Activated T-cell treated with anti-CD3 and anti-CD28 coated beads for 24 hours (primary cell): ENCODE measurements at places on chromosomes 6 and 20.

- no peak for DNase-seq
Observed at GRCh38 chr6:107894809-107895396, 63.1 kb downstream of the SEC63 start.

- DNase-seq = no peak
Observed at GRCh38 chr20:50642288-50642803, 49.0 kb downstream of the RIPOR3 start.

DNA sequence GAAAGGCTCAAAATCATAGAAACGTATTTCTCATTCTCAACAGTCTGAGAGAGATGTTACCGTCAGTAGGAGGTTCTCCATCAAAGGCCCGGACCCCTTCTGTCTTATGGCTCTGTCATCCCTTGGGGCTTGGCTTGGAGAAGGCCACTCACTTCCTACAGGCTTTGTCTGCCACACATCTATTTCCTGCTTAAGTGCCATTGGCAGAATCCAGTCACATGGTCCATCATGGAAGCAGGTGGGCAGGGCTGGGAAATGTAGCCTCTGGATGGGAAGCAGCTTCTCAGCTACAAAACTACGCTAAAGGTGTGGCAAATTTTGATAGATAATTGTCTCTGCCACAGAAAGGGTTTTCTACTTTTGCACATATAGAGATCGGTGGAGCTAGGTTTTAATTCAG is 12.6 kb upstream of the ZFP64 start:
- no peak for DNase-seq

GRCh38 chr6:121590438-121590837 is 155.0 kb downstream of the GJA1 start:
- DNase-seq = no peak

- no peak for DNase-seq
Observed at GRCh38 chr6:87588756-87589407, 905 bp downstream of the RARS2 start.

GRCh38 chr6:5201271-5201670 is 59.5 kb downstream of the LYRM4 start:
- DNase-seq = no peak

GRCh38 chr6:6436366-6436765 is 115.9 kb upstream of the F13A1 start:
- no peak for DNase-seq

GRCh38 chr6:125149256-125150144 is 4.1 kb upstream of the TPD52L1 start:
- DNase-seq = no peak

DNA sequence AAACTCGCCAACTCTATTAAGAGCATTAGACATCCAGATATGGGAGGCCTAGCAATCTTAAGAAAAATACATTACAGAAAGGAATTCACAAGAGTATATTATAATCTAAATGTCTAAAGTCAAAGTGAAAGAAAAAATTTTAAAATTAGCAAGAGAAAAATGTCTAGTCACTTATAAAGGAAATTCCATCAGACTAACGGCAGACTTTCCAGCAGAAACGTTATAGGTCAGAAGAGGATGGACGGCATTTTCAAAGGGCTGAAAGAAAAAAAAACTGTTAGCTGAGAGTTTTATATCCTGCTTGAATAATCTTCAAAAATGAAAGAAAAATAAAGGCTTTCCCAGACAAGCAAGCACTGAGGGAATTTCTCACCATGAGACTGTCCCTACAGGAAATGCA is 269.0 kb downstream of the HDGFL1 start:
- no peak for DNase-seq

GRCh38 chr6:113782636-113783035 is 74.5 kb upstream of the MARCKS start:
- DNase-seq = no peak

DNA sequence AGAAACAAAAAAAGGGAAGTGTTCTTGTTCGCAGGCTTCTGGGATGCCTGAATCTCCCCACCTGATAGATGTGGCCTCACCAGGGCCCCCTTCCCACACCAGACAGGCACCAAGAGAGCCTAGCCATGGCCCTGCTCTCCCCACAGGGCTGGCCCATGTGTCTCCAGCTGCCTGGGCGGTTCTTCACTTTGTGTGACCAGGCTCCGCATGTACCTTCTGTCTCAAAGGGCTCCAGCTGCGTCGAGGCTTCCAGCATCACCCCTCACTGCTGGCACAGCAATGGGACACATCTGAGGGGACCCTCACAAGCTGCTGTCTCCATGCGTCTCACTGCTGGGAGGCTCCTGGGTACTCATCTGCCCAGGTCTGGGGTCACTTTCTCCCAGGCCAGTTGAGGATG is 362.9 kb downstream of the ZFAND3 start:
- no peak for DNase-seq

GRCh38 chr20:18721551-18722115 is 92.0 kb upstream of the SCP2D1 start:
- no peak for DNase-seq

- DNase-seq = no peak
Observed at GRCh38 chr20:53306192-53306805, 287.3 kb downstream of the ZNF217 start.

- no peak for DNase-seq
Observed at GRCh38 chr6:128310451-128310850, 209.9 kb downstream of the PTPRK start.

DNA sequence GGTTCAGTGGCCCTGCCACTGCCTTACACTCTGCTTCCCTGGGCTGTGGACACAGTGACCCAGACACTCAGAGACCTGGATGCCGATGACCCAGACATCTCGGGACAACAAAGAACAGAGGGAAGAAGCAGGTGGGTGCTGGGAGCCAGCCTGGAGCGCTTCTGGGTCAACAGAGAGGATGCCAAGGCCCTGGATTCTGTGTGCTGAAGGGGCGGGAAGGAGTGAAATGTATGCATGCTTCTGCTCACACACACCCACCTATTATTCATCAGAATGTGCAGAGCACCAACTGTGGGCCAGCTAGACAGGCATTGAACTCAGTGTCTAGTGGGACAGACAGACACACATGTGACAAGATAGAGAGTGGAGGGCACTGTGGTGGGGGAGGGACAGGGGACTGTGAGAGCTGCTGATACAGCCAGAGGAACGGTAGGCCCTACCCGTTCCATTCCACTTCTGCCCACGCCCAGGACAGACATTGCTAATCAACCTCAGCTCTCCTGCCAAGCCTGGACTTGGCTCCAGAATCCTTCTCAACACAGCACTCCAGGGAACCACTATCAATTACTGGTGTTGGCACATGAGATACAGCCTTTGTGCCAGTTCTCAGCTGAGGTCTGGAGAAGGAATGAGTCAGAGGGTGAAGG is 20.2 kb downstream of the KCNK15 start:
- DNase-seq = no peak

DNA sequence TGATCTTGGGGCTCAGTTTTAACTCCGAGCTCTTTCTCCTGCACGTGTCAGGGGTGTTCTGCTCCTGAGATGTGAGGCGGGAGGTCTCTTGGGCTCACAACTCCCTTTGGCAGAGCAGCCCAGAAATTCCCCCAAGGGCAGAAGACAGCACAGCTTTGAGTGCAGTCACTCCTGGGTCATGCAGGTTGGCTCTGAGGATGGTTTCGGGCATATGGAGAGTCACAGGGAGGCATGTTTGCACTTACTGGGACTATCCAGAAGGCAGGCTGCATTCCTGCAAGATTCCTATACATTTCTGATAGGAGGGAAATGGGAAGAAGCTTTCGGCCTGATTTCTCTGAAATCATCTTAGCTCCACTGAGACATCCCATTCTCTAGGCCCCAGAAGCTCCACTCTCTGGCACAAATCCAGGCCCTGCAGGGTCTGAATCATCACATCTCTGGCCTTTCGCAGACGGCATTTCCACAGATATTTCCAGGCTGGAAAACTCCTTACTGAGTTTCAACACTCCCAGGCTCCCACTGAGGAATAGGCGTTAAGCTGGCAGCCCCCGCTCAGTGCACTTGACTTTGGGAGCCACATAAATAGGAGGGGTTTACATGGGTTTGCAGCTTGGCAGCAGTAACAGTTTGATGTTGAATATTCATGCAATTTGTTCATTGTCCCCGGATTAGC is 39.7 kb downstream of the AGPAT4 start:
- no peak for DNase-seq

DNA sequence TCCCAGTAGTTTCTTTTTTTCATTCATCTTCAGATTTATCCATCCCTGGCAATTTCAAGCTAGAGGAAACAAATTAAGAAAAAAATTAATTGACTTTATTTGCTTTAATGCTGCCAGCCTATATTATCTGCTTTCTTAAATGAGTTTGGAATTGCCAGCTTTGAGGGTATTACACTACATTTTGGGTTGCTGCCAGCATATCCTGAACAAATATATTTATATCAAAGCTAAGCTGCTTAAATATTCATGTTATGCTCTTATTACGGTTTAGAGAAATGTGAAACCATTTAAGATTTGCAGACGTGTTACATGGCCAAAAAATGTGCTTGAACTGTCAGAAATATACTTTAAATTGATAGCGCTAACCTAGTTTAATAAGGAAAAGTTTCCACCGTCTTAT is 59.7 kb downstream of the GRIK2 start:
- no peak for DNase-seq

- no peak for DNase-seq
Observed at GRCh38 chr20:11995805-11996567, 78.3 kb downstream of the BTBD3 start.

- DNase-seq = no peak
Observed at GRCh38 chr20:7291323-7291943, 523.9 kb downstream of the BMP2 start.

GRCh38 chr6:168524571-168525001 is 83.6 kb downstream of the SMOC2 start:
- DNase-seq = no peak

- DNase-seq = no peak
Observed at GRCh38 chr6:127748290-127748689, 152.6 kb downstream of the THEMIS start.

- no peak for DNase-seq
Observed at GRCh38 chr6:32937230-32937633, 3.6 kb downstream of the HLA-DMB start.

- DNase-seq = no peak
Observed at GRCh38 chr6:24797596-24798216, 1.0 kb downstream of the ARMH2 start.

GRCh38 chr6:103335412-103335811 is 1524.3 kb downstream of the HACE1 start:
- DNase-seq = no peak

- no peak for DNase-seq
Observed at GRCh38 chr6:90131614-90132423, 164.8 kb downstream of the BACH2 start.

- DNase-seq = no peak
Observed at GRCh38 chr6:2663123-2663522, 87.6 kb downstream of the MYLK4 start.

DNA sequence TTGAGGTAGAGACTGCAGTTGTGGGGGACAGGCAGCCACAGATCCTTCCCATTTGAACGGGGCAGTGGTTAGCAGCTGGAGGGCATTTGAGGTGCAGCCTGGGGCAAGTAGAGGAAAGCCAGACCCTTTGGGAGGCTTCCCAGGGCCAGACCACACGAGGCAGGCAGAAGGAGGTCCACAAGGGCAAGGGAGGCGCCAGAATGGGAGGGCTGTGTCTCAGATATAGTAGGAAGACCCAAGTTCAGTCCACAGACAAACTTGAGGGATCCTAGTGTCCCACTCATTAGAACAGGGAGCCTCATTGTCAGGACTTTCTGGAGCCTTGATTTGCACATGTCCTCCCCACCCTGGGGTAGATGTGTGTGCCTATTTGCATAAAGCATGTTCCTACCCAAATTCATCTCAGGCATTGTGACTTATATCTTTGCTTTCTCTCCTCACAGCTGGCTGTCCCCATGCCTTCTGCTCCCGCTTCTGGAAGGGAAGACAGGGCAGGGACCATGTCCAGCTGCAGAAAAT is 166.0 kb downstream of the VEGFA start:
- DNase-seq = no peak

- DNase-seq = no peak
Observed at GRCh38 chr6:44180406-44180805, 21.8 kb downstream of the CAPN11 start.

DNA sequence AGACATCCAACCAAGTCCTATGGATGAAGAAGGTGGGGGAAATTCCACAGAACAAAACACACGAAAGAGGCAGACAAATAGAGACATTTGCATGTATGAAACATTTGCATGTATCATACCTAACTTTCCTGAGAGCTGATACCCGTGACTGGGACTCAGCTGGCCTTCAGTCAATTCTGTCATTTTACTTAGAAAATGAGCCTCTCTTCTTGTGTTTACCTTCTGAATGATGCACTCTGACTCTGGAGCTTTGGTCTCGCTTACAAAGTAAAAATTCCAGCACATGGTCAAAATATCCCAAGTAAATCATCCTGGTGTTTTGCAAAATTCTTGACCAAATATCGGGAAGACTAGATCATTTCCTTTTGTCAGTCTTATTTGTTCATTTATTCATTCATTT is 46.9 kb downstream of the MMUT start:
- DNase-seq = no peak

GRCh38 chr6:144334150-144334708 is 49.1 kb downstream of the UTRN start:
- peak; percentile 54 for DNase-seq

DNA sequence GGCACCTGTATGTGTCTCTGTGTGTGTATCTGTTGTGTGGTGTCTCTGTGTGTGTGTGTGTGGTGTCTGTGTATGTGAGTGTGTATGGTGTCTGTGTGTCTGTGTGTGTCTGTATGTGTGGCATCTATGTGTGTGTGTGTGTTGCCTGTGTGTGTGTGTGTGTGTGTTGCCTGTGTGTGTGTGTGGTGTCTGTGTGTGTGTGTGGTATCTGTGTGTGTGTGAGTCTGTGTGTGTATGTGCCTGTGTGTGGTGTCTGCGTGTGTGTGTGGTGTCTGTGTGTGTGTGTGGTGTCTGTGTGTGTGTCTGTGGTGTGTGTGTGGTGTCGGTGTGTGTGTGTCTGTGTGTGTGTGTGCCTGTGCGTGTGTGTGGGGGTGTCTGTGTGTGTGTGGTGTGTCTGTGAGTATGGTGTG is 31.7 kb upstream of the VEGFA start:
- DNase-seq = no peak

- DNase-seq = no peak
Observed at GRCh38 chr20:35508493-35509218, 20.8 kb downstream of the C20orf173 start.

GRCh38 chr6:141443668-141444289 is 688.9 kb upstream of the GJE1 start:
- DNase-seq = no peak

- no peak for DNase-seq
Observed at GRCh38 chr6:127554435-127555006, 22.5 kb upstream of the C6orf58 start.

- no peak for DNase-seq
Observed at GRCh38 chr6:147132889-147133288, 71.3 kb upstream of the STXBP5 start.

DNA sequence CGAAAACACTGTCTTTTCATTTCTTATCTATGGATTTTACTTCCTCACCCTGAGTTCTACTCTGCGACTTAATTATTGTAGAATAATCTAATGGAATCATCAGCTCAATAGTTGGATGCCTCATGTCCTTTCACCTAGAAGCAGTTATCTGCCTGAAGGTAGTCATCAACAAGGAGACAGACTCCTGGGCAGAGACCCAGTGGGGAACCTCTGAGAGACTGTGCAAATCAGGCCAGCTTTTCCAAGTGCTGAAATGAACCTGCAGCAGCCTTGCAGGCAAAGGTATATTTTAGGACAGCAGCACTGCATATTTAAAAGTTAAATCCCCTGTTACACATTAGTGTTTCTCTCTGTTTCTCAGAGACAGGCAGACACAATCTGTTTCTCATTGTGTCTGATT is 99.7 kb upstream of the STMND1 start:
- DNase-seq = no peak
